ENCODE measurements at places on chromosomes 5 and 9.

DNA sequence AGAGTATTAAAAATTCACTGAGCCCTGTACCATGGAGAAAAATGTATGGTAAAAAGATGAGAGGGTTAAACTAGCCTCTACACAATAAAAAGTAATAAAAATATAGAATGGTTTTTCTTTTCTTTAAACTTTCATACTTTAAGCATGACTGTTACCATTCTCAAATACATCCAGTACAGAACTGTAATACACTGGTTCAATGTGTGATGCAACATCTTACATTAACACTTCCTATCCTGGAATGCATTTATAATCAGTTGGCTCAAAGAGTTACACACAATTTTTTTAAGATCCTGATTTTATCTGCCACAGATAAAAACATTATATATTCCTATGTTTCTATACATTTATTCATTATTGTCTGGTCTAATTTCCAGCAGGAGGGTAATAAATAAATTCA lies 4.7 kb downstream of the GNAQ start:
- no peak for DNase-seq

GRCh38 chr5:171782332-171782966 lies 3.2 kb upstream of the SMIM23 start:
- DNase-seq = no peak

- no peak for DNase-seq
These were observed 66.3 kb downstream of the ANKRD33B start for GRCh38 chr5:10630126-10630525.

DNA sequence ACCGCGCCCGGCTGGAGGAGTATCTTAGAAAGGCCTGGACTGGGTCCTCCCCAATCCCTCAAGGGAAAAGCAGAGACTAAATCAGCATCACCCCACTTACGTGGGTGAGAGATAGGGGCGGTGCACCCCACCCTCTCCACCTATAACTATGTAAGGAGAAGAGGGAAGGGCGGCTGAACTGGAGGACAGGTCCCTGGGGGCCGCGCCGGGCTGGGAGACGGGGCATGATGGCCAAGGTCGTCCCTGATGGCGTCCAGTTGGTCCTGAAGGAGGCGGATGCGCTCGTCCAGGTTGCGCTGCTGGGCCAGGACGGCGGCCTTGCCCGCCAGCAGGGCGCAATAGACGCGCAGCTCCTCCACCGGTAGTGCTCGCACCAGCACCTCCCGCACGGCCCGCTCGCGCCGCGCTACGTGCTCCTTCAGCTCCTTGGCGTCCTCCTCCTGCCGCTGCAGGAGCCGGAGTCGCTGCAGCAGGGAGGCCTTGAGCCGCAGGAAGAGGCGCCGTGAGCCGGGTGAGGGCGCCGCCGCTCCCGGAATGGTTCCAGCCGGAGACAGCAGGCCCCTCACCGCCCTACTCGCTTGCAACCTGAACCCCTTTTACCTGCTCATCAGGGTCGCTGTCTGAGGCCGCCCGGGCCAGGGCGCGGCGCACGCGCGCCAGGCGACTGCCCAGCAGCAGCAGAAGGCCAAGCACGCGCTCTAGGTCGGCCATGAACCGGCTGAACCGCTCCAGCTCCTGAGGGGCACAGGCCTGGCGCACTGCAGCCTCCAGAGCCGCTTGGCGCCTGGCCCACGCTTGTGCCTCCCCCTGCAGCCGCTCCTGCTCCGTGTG lies 7.6 kb downstream of the SHROOM1 start:
- DNase-seq = no peak

GRCh38 chr5:14435481-14435880 lies 146.1 kb upstream of the OTULINL start:
- DNase-seq = no peak

DNA sequence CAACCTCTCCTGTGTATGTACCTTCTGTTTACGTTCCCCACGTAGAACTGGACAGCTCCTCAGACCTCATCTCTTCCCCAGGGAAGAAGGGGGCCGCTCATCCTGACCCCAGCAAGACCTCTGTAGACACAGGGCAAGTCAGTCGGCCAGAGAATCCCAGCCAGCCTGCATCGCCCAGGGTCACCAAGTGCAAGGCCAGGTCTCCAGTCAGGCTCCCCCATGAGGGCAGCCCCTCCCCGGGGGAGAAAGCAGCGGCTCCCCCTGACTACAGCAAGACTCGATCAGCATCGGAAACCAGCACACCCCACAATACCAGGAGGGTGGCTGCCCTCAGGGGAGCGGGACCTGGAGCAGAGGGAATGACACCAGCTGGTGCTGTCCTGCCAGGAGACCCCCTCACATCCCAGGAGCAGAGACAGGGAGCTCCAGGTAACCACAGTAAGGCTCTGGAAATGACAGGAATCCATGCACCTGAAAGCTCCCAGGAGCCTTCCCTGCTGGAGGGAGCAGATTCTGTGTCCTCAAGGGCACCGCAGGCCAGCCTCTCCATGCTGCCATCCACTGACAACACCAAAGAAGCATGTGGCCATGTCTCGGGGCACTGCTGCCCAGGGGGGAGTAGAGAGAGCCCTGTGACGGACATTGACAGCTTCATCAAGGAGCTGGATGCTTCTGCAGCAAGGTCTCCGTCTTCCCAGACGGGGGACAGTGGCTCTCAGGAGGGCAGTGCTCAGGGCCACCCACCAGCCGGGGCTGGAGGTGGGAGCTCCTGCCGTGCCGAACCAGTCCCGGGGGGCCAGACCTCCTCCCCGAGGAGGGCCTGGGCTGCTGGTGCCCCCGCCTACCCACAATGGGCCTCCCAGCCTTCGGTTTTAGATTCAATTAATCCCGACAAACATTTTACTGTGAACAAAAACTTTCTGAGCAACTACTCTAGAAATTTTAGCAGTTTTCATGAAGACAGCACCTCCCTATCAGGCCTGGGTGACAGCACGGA lies 86.7 kb downstream of the GOLPH3 start:
- DNase-seq = no peak

GRCh38 chr9:126326228-126327005 lies at the start of gene MVB12B:
TSS of gene MVB12B (plus strand) at chr9:126326829. CDS start at chr9:126326930, 101 bp downstream.
- DNase-seq = no peak

DNA sequence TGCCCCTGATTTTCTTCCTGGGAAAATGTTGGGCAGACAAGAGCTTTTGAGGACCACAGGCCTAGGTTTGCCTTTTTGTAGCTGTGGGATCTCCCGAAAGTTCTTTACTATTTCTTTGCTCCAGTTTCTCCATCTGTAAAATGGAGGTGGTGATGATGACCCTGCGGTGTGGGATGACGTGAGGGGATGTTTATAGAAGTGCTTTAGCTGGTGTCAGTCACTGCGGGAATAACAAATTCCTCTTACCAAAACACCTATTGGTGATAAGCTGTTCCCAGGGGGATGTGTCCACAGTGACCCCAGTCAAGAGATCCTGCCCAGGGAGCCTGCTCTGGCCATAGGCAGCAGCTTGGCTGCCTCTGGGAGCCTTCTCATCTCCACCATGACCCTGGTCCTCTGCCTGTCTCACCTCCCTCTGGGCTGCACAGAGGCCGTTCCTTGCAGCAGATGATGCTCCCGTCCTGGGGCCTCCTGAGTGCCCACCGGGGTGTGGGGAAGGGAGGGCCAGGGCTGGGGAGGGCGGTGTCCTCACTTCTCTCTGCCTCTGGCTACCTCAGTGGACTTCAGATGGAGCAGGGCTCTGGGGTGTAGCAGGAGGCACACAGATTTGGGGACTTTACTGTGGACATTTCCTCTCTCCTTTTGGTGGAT lies 77.2 kb downstream of the COL15A1 start:
- DNase-seq = no peak

GRCh38 chr5:10201223-10201868 lies 48.3 kb downstream of the ATPSCKMT start:
- no peak for DNase-seq

GRCh38 chr9:92147852-92148180 lies 32.6 kb upstream of the SPTLC1 start:
- DNase-seq = no peak

GRCh38 chr9:112233769-112234168 lies 58.7 kb upstream of the SUSD1 start:
- no peak for DNase-seq

DNA sequence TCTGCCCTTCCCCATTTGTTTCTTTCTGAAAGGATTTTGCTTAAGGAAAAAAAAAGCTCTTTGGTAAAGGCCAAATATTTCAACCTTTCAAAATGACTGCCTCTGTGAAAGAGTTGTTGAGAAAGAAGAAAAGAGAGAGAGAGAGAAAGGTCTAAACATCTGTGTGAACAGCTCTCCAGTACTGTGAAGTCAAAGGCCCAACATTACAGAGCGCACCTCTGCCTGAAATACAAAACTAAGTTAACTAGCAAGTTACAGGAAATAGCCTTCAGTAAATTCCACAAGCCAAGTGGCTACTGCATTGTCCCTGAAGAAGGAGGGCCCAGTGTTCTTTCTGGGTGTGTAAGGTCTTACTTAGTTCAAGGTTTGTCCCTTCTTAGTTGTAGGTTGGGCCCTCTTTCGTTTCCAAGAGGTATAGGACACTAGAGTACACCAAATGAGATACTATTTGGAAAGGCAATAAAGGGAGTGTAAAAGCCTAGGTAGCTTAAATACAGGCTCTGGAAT lies 104.4 kb downstream of the THBS4 start:
- DNase-seq = no peak

DNA sequence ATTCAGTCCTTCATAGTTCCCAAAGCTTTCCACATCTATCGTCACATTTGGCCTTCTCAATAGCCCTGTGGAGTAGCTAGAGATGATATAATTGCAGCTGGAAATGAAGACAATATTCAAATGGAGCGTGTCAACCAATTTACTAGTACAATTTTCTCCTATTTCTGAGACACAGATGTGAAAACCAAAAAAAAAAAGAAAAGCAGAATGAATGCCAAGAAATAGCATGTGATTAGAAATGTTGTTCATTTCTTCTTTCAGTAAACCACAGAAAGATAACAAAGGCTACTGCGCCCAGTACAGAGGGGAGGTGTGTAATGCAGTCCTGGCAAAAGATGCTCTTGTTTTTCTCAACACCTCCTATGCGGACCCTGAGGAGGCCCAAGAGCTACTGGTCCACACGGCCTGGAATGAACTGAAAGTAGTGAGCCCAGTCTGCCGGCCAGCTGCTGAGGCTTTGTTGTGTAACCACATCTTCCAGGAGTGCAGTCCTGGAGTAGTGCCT lies 99.0 kb downstream of the MUSK start:
- DNase-seq = no peak

- no peak for DNase-seq
These were observed 294.2 kb upstream of the CYLC2 start for GRCh38 chr9:102700936-102701335.

GRCh38 chr5:131224387-131225201 lies 39.3 kb upstream of the CDC42SE2 start:
- no peak for DNase-seq

DNA sequence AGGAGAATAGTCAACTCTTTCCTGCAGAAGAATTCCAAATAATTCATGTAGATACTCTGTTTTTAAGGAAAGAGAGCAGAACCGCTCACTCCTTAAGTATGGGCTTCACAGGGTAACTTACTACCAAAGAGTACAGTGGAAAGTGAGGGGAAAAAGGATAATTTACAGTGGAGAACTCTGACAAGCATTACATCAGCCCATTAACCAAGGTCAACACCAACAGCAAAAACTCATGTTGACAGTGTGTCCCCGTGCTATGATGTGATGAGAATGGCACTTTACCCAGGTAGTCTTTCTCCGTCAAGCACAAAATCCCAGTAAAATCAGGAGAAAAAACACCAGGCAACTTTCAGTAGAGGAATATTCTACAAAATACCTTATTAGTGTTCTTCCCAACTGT lies 104.3 kb downstream of the ADCY2 start:
- DNase-seq = no peak

GRCh38 chr5:80998590-80998979 lies 38.4 kb downstream of the RASGRF2 start:
- DNase-seq = peak; percentile 7
